ENCODE measurements at places on chromosomes 13 and 19.

GRCh38 chr19:4371247-4372164 lies 28.1 kb downstream of the MPND start:
- no peak for DNase-seq

DNA sequence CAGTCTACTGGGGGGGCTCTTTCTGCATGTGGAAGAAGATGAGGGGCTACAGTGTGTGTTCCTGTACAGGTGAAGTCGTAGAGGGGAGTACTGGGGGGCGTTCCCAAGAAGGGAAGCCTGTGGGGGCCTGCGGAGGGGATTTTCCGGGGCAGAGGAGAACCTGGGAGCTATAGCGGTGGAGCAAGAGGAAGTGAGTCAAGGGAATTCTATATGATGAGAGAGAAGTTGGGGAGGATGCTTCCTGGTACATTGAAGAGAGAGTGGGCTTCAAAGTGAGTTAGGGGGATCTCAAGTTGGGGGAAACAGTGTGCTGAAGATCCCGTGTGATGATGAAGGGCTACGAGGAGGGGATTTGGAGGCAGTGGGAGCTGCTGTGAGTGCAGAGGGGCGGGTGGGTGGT lies 1.9 kb upstream of the CACNG8 start:
- no peak for DNase-seq

- no peak for DNase-seq
Observed at GRCh38 chr13:30147015-30147414, 160.3 kb downstream of the KATNAL1 start.

GRCh38 chr13:94596575-94596971 lies 621 bp upstream of the TGDS start:
- DNase-seq = no peak

GRCh38 chr13:65631078-65631477 lies 1599.1 kb downstream of the PCDH9 start:
- no peak for DNase-seq

DNA sequence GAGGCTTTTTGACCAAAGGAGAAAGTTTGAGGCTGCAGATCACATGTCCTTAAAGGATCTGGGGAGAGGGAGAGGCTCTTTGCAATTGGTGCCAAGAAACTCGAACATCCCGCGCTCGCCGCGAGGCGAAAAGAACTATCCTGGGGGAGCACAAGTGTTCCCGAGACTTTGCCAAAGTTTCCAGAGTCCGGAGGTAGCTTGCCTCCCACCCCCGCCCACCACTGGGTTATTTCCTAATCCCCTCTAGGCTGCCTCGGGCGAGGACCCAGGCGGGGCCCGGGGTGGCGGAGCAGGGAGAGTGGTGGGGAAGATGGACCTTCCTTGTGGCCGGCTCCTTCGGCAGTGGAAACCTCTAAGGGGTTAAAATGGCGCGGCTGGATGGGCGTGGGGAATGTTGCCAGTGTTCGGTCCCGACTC lies 114.5 kb downstream of the KCNRG start:
- no peak for DNase-seq

DNA sequence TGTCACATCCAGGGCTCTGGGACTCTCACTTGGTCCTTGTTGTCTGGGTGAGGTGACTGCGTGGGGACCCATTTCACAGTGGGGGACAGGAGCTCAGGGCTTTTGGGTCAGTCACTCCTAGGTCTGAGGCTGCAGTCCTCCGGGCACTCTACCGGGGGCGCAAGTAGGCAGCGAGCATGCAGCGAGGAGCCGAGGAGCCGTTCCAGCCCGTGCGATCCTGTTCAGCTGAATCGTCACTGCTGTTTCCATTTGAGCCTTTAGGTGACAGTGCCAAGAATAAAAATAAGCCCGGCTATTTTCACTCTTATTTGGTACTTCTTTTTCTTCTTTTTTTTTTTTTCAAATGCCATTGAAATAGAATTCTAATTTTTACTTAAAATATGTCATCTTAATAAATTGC lies 126.5 kb downstream of the ZNF536 start:
- DNase-seq = no peak

- DNase-seq = no peak
Observed at GRCh38 chr13:114318624-114319023, 4.3 kb downstream of the CHAMP1 start.

DNA sequence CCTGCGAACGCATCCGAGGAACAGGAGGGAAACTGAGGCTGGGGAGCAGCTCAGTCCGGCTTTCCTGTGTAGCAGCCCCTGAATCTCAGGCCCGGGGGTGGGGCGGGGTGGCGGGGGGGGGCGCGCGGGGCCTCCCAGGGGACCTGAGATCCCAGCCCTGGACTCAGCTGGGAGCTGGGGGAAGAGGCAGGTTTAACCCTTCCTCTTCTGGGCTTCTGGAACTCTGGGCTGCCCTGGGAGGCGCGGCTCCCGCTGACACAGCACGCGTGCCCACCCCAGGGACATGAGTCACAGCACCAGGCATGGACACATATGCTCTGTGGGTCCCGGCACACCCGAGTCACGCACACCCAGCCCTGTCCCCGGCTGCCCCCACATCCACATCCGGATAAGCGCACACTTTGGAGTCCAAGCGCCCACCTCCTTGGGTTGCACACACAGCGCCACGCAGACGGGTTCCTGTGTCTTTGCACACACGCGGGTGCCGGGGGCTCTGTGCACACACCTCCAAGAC lies 3.5 kb upstream of the CIRBP start:
- no peak for DNase-seq

GRCh38 chr13:72198042-72198441 lies 331.0 kb upstream of the DACH1 start:
- DNase-seq = no peak

DNA sequence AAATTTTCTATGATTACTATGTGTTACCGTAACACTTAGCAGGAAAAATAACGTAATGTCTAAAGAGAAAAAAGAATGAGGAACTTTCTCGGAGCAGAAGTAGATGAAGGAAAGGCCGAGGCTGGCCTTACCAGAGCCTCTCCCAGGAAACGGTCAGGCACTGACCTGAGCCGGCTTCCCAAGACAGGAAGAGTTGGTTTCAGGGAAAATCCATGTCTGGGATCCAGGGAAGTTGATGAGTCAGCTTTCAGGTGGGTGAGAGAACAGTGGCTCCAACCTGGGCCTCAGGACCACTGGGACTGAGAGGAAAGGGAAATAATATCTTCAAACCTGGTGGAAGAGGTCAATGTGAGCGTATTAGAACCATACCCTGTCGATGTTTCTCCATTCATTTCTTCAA lies 93.3 kb upstream of the UBL3 start:
- no peak for DNase-seq

DNA sequence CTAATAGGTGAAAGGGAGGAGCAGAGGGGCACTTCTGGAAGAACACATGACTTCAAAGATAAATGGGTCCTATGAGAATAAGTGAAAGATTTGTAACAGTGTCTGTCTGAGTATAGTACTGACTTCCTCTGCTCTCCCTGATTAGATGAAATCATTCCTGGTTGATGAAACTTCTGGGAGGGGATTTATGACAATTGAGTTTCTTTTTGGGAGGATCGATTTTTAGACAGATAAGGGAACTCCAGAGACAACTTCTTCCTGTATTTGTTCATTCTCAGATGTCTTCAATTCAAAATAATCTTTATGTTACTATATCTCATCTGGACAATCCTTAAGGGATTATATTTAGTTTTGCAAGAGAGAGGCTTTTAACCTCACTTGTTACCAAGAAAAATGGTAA lies 20.0 kb downstream of the SETDB2 start:
- DNase-seq = no peak
